CD4-positive, alpha-beta T cell treated with Interleukin-15 for 4 hours (primary cell): ENCODE measurements at places on chromosomes 7 and 10.

GRCh38 chr10:133365461-133366129 lies 7.6 kb downstream of the ECHS1 start:
- DNase-seq = no peak

- no peak for DNase-seq
Observed at GRCh38 chr10:87519582-87519981, 14.9 kb downstream of the MINPP1 start.

GRCh38 chr10:42885491-42886270 lies 103.1 kb downstream of the BMS1 start:
- DNase-seq = no peak

DNA sequence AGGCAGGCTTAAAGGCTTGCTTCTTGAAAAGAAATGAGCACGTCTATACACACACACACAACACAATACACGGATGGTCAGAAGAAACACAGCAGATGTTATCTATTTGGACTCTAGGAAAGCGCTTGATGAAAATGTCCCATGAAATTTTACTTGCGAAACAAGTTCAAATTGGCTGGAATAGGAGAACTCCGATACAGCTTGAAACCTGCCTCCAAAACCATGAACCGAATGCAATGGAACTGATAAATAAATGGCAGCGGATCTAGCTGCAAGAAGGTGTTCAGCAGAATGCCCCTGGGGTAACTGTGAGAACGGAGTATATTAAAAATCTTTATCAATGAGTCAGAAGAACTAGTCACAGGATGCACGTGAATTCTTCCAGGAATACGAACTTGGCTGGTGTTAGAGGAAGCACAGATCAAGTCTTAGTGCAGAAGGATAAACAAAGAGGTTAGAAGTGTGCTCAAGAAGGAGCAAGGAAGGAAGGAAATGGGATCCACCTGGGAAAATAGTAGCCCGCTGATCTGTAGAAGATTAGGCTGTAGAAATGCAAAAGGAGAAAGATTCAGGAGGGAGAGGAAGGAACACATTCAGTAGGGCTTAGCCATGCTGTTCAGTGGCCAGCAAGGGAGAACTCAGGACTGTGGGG lies 142.0 kb upstream of the PRKCQ start:
- no peak for DNase-seq

GRCh38 chr10:123522702-123523312 lies 143.3 kb upstream of the GPR26 start:
- DNase-seq = no peak
